ENCODE measurements at places on chromosomes 1 and 21. TPM values are rescaled to one million over a fixed set of nuclear protein-coding genes. Genes with fewer than 3 reads are reported as not detected.

DNA sequence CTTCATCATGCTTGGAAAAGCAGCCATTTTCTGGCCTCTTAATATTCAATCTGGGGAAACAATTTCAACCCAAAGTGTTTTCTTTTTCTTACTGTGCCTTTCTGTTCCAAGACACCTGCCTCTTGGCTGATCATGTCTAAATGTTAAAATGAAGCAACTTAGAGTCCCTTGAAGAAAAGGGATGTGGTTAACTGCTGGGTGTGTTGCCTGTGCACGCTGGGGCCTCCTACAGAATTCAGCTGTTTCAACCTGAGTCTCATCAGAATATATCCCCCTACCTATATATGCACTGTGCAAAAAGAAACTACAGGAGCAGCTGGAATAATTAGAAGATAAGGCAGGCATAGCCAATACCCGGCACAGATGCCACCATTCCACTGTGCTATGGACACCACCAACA is 222.0 kb downstream of the OMA1 start:
- H3K4me1 ChIP-seq = no peaks in the 10 kb centered on the region
- H3K36me3 ChIP-seq = peaks cover 4% of the 10 kb centered on the region
- H3K4me3 ChIP-seq = no peak overlapping the region
- no peak for DNase-seq

DNA sequence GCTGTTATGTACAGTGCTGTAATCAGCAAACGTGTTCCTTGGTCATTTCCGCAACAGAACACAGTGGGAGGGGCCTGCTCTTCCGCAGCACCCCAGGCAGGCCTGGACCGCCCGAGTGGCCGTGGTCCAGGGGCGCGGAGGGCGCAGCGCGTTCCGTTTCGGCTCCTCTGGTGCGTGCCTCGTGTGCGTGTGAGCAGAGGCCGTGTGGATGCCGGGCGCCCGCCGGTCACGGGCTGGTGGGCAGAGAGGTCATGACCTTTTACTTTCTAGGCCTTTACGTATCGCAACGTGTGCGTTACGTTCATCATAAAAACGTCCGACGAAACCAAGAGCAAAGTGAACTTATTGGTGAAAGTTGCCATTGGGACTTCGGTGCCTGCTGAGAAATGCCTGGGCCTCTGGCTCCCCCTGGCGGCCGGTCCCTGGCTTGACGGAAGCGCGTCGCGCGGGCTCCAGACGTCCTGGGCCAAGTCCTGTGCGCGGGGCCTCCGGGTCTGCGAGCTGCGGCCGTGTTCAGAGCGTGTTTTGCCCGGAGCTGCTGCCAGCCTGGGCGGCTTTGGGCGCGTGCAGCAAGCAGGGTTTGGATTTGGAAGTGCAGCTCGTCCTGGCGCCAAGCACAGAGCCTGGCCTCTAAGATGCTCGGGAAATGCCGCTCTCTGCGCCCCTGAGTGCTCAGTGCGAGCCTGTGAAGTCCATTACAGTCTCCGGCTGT is 34.4 kb downstream of the COL18A1 start:
- H3K4me3 ChIP-seq = peak overlapping the region; percentile 42
- H3K4me1 ChIP-seq = peaks cover 40% of the 10 kb centered on the region
- H3K27me3 ChIP-seq = no peaks in the 10 kb centered on the region
- H3K27ac ChIP-seq = peak overlapping the region; percentile 72

DNA sequence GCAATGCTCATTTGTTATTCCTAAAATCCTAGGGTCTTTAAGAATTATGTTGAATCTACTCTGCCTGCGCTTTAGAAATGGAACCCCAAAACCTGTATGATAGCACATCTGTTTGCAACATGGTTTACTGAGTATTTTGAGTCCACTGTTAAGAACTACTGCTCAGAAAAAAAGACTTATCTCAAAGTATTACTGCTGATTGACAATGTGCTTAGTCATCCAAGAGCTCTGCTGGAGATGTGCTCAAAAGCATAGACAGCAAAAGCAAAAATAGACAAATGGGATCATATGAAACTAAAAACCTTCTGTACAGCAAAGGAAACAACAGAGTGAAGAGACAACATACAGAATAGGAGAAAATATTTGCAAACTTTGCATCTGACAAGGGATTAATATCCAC is 107.0 kb downstream of the CTH start:
- no peaks in the 10 kb centered on the region for H3K27me3 ChIP-seq
- no peak for DNase-seq
- no peak overlapping the region for H3K4me3 ChIP-seq

C1orf210 gene
- total RNA-seq = not detected

- H3K4me3 ChIP-seq = peak overlapping the region; percentile 70
- peaks cover 26% of the 10 kb centered on the region for H3K36me3 ChIP-seq
- H3K27ac ChIP-seq = peak overlapping the region; percentile 85
- H3K4me1 ChIP-seq = peaks cover 33% of the 10 kb centered on the region
Measured at GRCh38 chr21:45288441-45288841, 746 bp upstream of the POFUT2 start.

OR10Z1 gene
- not detected for total RNA-seq

DNA sequence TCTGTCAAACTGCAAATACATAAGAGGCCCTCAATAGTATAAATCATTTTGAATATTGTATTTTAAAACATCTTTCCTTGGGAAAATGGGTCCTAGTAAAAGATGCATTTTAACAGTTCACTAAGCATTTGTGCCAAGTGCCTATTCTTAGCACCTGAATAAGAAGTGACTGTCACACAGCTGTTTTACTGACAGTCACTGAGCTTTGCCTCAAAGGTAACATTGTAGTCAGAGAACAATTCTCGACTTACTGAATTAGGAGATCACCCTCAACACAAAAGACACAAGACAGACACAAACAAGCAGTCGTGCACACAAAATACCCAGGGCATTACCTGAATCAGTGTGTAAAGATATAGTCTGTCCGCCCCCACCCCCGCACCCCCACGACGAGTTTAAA is 408 bp downstream of the ESRRG start:
- H3K36me3 ChIP-seq = no peaks in the 10 kb centered on the region
- H3K4me3 ChIP-seq = peak overlapping the region; percentile 65
- no peak for DNase-seq
- H3K4me1 ChIP-seq = peaks cover 6% of the 10 kb centered on the region
- H3K27me3 ChIP-seq = no peaks in the 10 kb centered on the region

GRCh38 chr1:34800214-34800613 is 7.4 kb downstream of the GJA4 start:
- H3K4me3 ChIP-seq = no peak overlapping the region
- no peak overlapping the region for H3K27ac ChIP-seq
- no peaks in the 10 kb centered on the region for H3K4me1 ChIP-seq
- H3K27me3 ChIP-seq = no peaks in the 10 kb centered on the region
- DNase-seq = no peak

GRCh38 chr1:245754463-245754961 is 599.7 kb downstream of the KIF26B start:
- no peaks in the 10 kb centered on the region for H3K27me3 ChIP-seq
- H3K27ac ChIP-seq = no peak overlapping the region
- no peak for DNase-seq
- H3K4me1 ChIP-seq = no peaks in the 10 kb centered on the region

- H3K27me3 ChIP-seq = no peaks in the 10 kb centered on the region
- no peaks in the 10 kb centered on the region for H3K4me1 ChIP-seq
- no peaks in the 10 kb centered on the region for H3K36me3 ChIP-seq
- no peak overlapping the region for H3K4me3 ChIP-seq
Measured at GRCh38 chr1:234311414-234311813, 61.8 kb upstream of the COA6 start.

- H3K4me1 ChIP-seq = no peaks in the 10 kb centered on the region
- no peak overlapping the region for H3K27ac ChIP-seq
- no peaks in the 10 kb centered on the region for H3K27me3 ChIP-seq
- no peak for DNase-seq
- no peak overlapping the region for H3K4me3 ChIP-seq
Measured at GRCh38 chr1:186905561-186905960, 76.8 kb downstream of the PLA2G4A start.

GRCh38 chr1:212467843-212468482 is 35.2 kb downstream of the NENF start:
- H3K4me1 ChIP-seq = peaks cover 4% of the 10 kb centered on the region
- no peak overlapping the region for H3K27ac ChIP-seq
- DNase-seq = no peak
- H3K4me3 ChIP-seq = no peak overlapping the region
- no peaks in the 10 kb centered on the region for H3K36me3 ChIP-seq

LCE6A gene
- not detected for total RNA-seq

GRCh38 chr1:109396871-109397580 is 692 bp downstream of the SORT1 start:
- peak overlapping the region; percentile 81 for H3K4me3 ChIP-seq
- peak overlapping the region; percentile 89 for H3K27ac ChIP-seq
- H3K4me1 ChIP-seq = peaks cover 64% of the 10 kb centered on the region
- H3K27me3 ChIP-seq = no peaks in the 10 kb centered on the region
- no peak for DNase-seq

- H3K4me1 ChIP-seq = peaks cover 8% of the 10 kb centered on the region
- no peak overlapping the region for H3K4me3 ChIP-seq
- H3K27me3 ChIP-seq = no peaks in the 10 kb centered on the region
- no peak overlapping the region for H3K27ac ChIP-seq
- DNase-seq = no peak
- H3K36me3 ChIP-seq = no peaks in the 10 kb centered on the region
Measured at GRCh38 chr21:42539342-42539741, 25.7 kb downstream of the SLC37A1 start.

GRCh38 chr1:55699228-55699627 is 484.1 kb upstream of the USP24 start:
- no peak for DNase-seq
- no peaks in the 10 kb centered on the region for H3K27me3 ChIP-seq
- no peak overlapping the region for H3K4me3 ChIP-seq
- peaks cover 67% of the 10 kb centered on the region for H3K4me1 ChIP-seq
- H3K27ac ChIP-seq = no peak overlapping the region
- H3K36me3 ChIP-seq = no peaks in the 10 kb centered on the region

GRCh38 chr1:117066367-117066766 is 6.2 kb downstream of the TTF2 start:
- H3K4me3 ChIP-seq = no peak overlapping the region
- H3K27me3 ChIP-seq = no peaks in the 10 kb centered on the region
- H3K36me3 ChIP-seq = no peaks in the 10 kb centered on the region
- H3K27ac ChIP-seq = no peak overlapping the region
- DNase-seq = no peak

GRCh38 chr21:44392916-44393315 is 39.5 kb downstream of the TRPM2 start:
- no peaks in the 10 kb centered on the region for H3K36me3 ChIP-seq
- no peak overlapping the region for H3K27ac ChIP-seq
- H3K4me1 ChIP-seq = no peaks in the 10 kb centered on the region
- H3K27me3 ChIP-seq = peaks cover 3% of the 10 kb centered on the region

MLLT11 gene
- 0.78 TPM for total RNA-seq

RO60 gene
- 277 TPM for total RNA-seq

DNA sequence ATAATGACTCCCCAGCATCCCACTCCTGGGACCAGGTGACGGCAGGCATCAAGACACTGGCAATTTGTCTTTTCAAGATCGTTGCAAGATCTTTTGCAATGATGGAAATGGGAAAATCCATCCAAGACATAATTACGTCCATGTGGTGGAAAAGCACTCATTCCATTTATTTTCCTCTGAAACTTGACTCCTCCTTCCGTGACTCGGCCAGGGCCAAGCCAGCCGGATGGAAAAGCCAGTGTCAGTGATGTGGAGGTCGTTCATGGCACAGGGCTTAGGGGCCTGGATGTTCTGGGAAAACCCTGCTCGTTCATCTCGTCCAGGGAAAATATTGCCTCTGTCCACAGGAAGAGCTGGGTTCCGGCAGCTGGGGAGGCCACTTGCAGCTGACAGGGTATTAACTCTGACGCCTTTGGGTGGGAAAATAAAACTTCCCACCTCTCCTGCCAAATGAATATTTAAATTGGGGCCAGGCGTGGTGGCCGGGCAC is 46.2 kb downstream of the C1orf198 start:
- H3K36me3 ChIP-seq = no peaks in the 10 kb centered on the region
- no peak overlapping the region for H3K27ac ChIP-seq

- peak within 1 kb of the TSS; percentile 59 for H3K4me3 ChIP-seq
- peaks cover 3% of the 10 kb centered on the region for H3K36me3 ChIP-seq
- no peaks in the 10 kb centered on the region for H3K27me3 ChIP-seq
- peak within 1 kb of the TSS; percentile 61 for H3K27ac ChIP-seq
Measured at GRCh38 chr1:89198491-89199072, at the start of gene GBP4. Gene GBP4 (minus strand): TSS chr1:89198942. CDS start chr1:89198834, 108 bp downstream.

PRR9 gene
- not detected for total RNA-seq

- H3K27me3 ChIP-seq = no peaks in the 10 kb centered on the region
- peaks cover 31% of the 10 kb centered on the region for H3K4me1 ChIP-seq
- DNase-seq = no peak
- H3K36me3 ChIP-seq = no peaks in the 10 kb centered on the region
Measured at GRCh38 chr1:145963265-145964019, 933 bp downstream of the ANKRD34A start.

DNA sequence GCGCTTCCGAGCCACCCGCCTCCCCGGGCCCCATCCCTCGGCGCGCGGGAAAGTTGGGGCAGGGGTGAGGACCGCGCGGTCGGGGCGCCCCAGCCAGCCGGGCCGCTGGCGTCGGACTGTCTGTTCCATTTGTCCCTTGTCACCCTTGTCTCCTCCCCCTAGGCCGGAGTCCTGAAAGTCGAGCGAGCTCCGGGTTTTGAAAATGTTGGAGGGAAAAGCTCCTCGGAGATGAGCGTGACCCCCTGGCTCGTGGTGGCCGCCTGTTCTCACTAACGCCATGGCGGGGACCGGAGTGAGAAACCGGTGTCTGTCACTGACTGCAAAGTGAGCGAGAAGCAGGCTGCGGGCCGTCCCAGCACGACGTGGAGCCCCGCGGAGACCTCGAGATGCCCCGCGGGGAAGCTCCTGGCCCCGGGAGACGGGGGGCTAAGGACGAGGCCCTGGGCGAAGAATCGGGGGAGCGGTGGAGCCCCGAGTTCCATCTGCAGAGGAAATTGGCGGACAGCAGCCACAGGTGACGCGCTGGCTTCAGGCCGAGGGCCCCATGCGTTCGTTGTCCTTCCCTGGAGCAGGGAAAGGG is 491 bp downstream of the PER3 start:
- H3K4me1 ChIP-seq = peaks cover 55% of the 10 kb centered on the region
- H3K27me3 ChIP-seq = no peaks in the 10 kb centered on the region
- peak overlapping the region; percentile 98 for H3K27ac ChIP-seq
- DNase-seq = no peak
- peaks cover 14% of the 10 kb centered on the region for H3K36me3 ChIP-seq

CD1E gene
- not detected for total RNA-seq

AQP10 gene
- total RNA-seq = not detected
